A375 (cell line): ENCODE measurements at places on chromosomes 6 and 20. TPM values are rescaled to one million over a fixed set of nuclear protein-coding genes. Genes with fewer than 3 reads are reported as not detected.

The MPIG6B gene
- not detected in 2 replicates for total RNA-seq

The IRF4 gene
- total RNA-seq = 0.19 and 3.3 TPM in 2 replicates

The LAMA2 gene
- total RNA-seq = 2.0 and 2.6 TPM in 2 replicates

The PPP1R3D gene
- total RNA-seq = 4.0 and 4.3 TPM in 2 replicates

The CFB gene
- total RNA-seq = 0.60 and 1.6 TPM in 2 replicates
